Activated T-helper 9 cell treated with anti-CD3 and anti-CD28 coated beads, Interleukin-2, amount 50 U/mL, for 16 hours (primary cell): ENCODE measurements at places on chromosomes 3 and 15.

GRCh38 chr3:186166036-186166435 is 57.1 kb upstream of the ETV5 start:
- no peak for DNase-seq

DNA sequence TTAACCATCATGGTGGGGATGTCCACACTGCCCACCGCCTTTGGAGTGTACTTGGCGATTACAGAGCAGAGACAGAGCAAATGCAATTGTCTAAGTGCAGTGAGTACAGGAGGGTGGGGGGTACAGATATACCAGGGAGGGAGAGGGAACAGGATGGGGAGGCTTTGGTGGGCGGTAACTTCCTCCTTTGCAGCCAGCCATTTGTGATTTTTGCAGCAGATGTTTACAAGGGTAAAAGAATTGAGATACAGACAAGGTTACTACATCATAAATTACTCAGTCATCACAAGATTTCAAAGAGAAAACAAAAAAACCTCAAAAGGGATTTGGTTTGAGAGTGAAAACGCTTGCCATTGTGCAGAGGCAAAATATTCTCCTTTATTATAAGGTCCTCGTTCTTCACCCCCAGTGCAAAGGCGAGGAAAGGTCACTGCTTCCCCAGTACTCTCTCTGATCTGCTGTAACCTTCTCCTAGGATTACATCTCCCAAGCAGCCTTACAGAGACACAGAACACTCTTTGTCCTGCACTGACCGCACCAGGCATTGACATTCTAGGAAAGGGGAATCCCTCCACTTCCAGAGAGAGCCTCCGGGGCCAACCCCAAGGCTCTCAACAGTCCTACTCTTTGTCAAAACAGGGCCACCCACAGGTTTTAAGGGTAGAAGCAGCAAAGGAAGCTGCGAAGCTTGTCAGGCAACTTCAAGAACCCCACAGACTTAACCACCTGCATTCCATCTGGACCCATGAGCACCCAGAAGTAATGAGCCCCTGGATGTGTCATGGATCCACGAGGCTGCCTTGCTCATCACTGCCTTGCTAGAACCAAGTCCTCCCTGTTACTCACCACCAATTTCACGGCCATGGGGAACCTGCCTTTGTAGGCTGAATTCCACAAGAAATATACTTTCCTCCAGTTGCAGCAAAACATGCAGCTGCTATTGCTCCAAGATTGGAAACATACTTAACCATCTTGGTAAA is 117.3 kb downstream of the ADAMTS17 start:
- no peak for DNase-seq

GRCh38 chr15:33831646-33832045 is 136.7 kb upstream of the CHRM5 start:
- no peak for DNase-seq

DNA sequence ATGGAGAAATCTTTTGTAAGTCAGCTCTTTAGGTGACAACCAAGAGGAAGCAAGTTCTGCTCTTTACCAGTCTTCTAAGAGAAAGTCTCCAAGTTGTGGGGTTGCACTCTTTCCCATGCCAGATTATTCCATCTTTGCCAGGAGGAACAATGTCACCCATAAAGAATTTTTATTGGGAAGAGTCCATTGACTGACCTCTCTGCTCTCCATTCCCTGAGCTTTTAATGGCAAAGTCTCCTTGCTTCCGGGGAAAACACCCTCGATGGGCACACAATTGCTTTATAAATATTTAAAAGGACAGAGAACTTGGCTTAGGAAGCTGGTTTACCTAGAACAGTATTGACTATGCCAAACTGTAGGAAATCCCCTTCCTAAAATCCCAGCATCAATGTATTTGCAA is 19.9 kb upstream of the UBE2E1 start:
- DNase-seq, result no peak

- no peak for DNase-seq
Measured at GRCh38 chr3:46449755-46450552, 14.8 kb downstream of the LTF start.

DNA sequence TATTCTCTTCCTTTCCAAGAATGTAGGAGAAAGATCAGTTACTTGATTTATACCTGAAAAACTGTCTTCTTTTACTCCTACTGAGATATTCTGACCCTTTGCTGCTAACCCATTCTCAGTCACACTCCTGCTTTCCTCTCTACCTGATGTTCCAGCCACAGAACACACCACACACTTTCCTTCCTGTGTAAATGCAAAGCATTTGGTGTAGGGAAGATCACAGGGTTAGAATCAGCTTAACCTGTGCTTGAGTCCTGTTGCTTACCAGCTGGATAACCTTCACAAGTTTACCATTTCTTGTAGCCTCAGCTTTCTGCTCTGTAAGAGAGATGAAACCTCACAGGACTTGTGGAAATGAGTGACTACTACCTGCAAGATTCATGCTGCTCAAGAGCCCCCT is 489.8 kb upstream of the GOLIM4 start:
- no peak for DNase-seq

GRCh38 chr3:57154470-57155309 is 10.5 kb downstream of the IL17RD start:
- no peak for DNase-seq

DNA sequence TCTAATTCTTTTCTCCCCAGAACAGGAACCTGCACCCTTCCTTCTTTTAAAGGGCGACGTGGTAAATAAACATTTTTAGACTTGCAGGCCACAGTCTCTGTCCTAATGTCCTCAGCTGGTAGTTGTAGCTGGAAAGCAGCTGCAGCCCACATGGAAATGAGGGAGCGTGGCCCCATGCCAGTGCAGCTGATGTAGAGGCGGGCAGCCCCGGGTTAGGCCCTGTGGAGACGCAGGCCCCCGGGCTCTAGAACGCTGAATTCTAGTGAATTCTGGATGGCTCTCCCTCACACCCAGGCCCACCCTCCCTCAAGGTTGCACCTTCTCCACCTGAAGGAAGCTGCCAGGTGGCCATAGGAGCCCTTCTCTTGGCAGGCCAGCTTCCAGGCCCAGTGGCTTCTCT is 52.3 kb downstream of the PGPEP1L start:
- DNase-seq, result no peak

DNA sequence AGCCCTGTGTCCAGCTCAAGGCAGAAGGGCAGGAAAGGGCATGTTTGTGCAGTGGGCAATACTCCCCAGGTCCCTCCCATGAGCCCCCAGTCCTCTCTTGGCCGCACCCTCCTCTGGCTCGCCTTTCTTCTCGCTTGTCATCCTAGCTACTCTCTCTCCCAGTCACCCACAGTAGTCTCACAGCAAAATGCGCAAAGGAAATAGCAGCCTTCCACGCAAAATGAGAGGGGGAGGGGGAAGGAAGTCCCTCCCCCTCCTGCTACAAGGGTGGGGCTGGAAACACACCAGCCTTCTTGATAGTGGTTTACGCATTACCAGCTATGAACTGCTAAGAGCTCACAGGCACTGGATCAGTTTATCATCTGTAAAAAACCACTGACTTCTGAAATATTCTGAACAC is 83.8 kb downstream of the GADL1 start:
- DNase-seq, result no peak

DNA sequence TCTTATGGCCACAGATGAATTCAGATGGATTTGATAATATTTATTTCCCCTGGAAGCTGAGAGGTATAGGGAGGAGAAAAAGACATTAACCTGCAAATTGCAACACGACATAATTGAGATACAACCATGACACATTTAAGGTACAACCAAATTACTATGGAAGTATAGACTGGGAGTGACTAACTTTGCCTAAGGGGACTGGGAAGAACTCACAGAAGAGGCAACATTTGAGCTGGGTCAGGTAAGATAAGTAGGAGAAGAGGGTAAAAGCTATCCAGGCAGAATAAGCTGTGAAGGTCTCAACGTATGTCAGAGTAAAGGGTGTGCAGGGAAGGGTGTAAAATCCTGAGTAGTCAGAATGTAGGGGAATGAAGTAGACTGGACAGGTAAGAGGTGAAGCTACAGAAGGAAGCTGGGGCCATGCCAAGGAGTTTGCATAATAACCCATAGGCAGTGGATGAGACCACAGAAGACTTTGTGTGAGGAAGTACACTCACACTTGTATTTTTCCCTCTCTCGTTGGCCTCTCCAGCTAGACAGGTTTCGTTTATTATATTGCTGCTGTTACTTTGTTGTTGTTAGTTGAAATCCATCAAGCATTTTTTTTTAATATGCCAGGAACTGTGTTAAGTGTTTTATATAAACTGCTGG is 28.0 kb upstream of the PTX3 start:
- no peak for DNase-seq

GRCh38 chr3:124217542-124217941 is 225.6 kb upstream of the ROPN1 start:
- no peak for DNase-seq

GRCh38 chr3:186679151-186679550 is 13.3 kb downstream of the HRG start:
- no peak for DNase-seq

GRCh38 chr3:110564674-110565073 is 506.9 kb upstream of the NECTIN3 start:
- DNase-seq, result no peak

- no peak for DNase-seq
Measured at GRCh38 chr15:34514251-34514670, 69.2 kb downstream of the GOLGA8B start.

- DNase-seq, result no peak
Measured at GRCh38 chr15:83659417-83659812, 5.5 kb downstream of the ADAMTSL3 start.

DNA sequence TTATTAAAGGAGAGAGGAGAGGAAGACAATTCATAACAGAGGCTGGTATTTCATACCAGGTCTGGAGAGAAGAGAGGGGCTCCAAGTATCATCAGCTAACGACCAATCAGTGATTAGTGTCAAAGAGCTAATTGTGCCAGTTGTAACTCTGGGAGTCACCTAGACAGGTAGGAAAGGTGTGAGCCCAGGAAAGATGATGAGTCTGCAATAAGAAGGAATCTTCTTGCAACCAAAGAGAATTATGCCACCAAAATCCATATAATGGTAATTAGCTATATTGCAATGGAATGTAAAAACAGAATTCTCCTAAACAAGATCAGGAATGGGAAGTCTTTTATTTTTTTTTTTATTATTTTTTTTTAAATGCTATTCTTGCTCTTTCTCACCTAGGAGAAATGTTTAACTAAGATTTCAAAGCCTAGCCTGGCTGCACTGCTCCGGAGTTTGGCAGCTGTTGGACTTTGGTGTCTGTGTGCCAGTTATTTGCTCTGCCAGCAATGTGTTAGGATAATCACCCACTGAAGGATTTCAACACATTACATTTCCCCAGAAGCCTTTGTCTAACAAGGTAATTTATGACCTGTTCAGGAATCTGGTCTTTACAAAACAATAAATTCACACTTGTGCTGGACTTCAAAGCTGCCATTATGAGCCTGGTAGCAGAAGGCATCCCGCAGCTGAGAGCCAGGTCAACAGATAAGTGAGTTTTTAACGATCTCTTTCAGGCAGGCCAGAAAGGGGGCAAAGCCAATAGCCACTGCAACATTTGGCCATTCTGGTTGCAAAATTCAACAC is 89.4 kb downstream of the FOXB1 start:
- DNase-seq, result no peak
